Amygdala (tissue), 56 donors: ENCODE measurements at places on chromosomes 7 and 10.

- no peak for DNase-seq
Measured at GRCh38 chr10:4136121-4136520, 351.1 kb upstream of the KLF6 start.

GRCh38 chr10:46198516-46198915 lies 88.3 kb upstream of the ANTXRL start:
- no peak for DNase-seq

- no peak for DNase-seq
Measured at GRCh38 chr7:142351145-142351544, 93.3 kb upstream of the PRSS58 start.

DNA sequence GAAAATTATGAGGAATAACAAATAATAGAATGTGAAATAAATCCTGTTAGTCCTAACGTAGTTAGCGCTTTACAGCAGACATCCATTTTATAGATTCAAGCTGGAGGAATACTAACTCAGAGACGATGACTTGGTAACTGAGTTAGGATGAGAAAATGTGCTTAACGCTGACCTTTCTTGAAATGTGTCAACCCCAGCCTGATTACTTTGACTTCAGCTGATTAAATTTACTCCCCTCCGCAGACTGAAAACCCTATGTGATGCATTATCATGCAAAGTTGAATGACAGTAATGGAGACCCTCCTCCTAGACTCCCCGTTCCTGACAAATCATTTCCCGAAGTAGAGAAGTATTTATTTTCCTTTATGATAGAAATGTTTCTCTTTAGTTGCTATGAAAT lies 54.5 kb downstream of the WDFY4 start:
- DNase-seq = no peak

GRCh38 chr10:17227367-17228090 lies 512 bp upstream of the VIM start:
- no peak for DNase-seq

DNA sequence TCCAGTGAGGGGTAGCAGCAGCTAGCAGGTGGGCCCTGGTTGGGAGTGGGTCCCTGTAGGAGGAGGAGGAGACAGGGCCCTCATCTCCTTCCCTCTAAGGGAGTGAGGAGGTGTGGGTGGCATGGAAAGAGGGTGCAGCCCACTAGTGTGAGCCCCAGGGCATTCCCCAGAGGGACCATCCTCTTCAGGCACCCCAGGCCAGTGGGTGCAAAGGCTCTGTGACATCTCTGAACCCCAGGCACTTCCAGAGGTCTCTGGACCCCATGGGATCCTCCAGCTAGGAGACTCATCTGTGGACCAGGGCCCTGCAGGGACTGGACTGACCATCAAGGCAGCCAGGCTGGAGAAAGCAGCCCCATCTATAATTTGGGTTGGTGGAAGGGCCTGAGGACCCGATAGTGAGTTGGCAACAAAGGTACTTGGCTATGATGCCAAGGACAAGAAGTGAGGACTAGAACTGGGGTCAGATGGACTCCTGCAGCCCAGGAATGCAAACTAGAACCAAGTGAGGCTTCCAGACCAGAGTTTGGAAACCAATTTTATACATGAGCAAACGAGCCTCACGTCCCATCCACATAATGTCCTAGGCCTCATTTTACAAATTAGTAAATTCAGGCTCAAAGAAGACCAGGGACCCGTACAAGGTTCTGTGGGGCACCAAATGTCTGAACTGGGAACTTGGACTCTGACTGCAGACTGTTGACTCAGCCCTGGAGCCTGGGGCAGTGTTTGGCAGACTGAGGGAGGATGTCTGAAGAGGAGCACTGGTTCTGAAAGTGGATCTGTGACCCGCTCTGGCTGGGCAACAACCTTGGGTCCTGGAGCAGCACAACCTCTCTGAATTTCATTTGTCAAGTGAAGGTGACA lies 1.4 kb upstream of the VSTM4 start:
- DNase-seq = no peak

GRCh38 chr10:103555712-103556111 lies 62.2 kb downstream of the NEURL1 start:
- no peak for DNase-seq

GRCh38 chr7:66167773-66168387 lies 37.3 kb upstream of the TPST1 start:
- no peak for DNase-seq

- DNase-seq = no peak
Measured at GRCh38 chr7:42734568-42734967, 177.3 kb downstream of the C7orf25 start.
